ENCODE measurements at places on chromosomes 3 and 15. TPM values are rescaled to one million over a fixed set of nuclear protein-coding genes. Genes with fewer than 3 reads are reported as not detected.

GRCh38 chr15:73593304-73594074 lies 39.7 kb downstream of the NPTN start:
- peak; percentile 64 for DNase-seq

GRCh38 chr3:16484216-16484615 lies 29.3 kb downstream of the RFTN1 start:
- peak; percentile 91 for DNase-seq

DNA sequence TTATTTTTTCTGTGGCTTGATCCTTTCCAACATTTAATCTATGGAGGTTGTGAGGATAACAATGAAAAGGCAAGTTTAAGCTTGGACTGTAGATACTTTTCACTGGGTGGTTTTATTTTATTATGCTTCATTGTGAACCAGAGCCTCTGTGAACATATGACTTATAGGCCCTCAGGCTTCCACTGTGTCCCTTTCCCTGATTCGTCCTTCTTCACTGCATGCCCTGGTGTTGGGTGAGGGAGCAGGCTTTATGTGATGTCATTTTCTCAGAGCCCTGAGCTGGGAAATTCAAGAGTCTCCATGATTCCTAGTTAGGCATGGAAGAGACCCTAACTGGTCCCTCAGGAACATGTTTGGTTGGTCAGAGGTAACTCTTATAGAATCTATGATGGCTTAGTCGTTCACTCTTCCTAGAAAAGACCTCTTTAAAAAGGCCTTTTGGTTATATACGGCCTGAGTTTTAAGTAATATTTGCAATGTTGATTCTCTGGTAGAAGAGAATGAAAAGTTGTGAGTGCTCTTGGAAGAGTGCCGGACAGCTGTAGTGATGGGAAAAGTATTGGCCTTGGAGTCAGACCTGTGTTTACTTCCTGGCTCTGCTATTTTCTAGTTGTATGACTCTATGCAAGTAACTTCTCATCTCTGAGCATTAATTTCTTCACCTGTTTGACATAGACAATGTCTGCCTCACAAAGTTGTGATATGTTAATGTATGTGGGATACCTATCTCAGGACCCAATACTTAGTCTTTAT lies 168.4 kb downstream of the LPP start:
- DNase-seq = peak; percentile 64

Gene C3orf52
- polyA plus RNA-seq = 5.4 TPM

Gene RHOV
- 0.16 TPM for polyA plus RNA-seq

Gene LRRC31
- not detected for polyA plus RNA-seq

DNA sequence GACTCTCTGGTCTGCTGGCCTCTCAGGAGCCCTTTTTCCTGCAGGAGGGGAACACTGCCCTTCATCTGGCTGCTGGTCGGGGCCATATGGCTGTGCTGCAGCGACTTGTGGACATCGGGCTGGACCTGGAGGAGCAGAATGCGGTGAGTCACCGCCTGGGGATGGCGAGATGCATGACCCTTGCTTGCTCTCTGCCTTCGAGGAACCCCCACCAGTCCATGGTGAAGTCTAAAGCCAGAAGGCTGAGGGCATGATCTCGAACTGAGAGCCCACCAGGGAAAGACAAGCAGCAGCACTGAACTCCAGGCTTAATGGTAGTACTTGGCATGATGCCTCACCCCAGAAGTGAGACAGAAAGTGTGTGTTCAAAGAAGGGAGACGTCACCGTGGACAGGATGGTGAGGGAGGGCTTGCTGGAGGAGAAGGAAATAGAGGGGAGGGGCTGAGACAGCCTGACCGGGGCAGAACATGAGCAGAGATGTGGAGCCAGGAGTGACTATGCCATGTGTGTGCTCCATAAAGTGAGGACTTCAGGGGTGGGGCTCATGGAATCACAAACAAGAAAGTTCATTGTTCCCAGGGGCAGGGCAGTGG lies 19.2 kb downstream of the ANKDD1A start:
- DNase-seq = no peak

Gene GOLGA8Q
- 2.1 TPM for polyA plus RNA-seq

GRCh38 chr3:175558261-175558660 lies 699.1 kb downstream of the NAALADL2 start:
- no peak for DNase-seq

- no peak for DNase-seq
These were observed 3.5 kb upstream of the CPNE4 start for GRCh38 chr3:132038198-132038825.

- DNase-seq = no peak
These were observed 61.9 kb downstream of the TRAK1 start for GRCh38 chr3:42153039-42153438.

- DNase-seq = peak; percentile 63
These were observed 62.9 kb upstream of the FNDC3B start for GRCh38 chr3:171976526-171976925.

DNA sequence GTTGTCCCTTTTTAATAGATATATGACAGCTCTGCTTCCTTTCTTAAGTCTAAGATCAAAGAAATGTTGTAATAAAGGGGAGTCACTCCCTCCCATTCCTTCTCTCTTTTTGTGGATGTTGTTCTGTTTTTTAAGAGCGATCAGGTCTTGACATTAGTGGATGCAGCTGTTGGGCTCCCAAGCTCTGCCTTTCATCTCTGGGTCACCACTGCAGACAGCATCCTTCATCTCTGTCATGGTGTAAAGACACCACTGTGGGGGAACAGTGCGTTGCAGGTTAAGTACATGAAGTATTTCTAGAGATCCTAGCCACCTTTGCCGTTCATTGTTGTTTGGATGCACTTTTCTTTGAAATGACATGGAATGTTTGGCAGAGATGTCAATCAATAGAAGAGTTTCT lies 17.7 kb downstream of the FNDC3B start:
- no peak for DNase-seq

Gene IGDCC3
- 3.3 TPM for polyA plus RNA-seq

DNA sequence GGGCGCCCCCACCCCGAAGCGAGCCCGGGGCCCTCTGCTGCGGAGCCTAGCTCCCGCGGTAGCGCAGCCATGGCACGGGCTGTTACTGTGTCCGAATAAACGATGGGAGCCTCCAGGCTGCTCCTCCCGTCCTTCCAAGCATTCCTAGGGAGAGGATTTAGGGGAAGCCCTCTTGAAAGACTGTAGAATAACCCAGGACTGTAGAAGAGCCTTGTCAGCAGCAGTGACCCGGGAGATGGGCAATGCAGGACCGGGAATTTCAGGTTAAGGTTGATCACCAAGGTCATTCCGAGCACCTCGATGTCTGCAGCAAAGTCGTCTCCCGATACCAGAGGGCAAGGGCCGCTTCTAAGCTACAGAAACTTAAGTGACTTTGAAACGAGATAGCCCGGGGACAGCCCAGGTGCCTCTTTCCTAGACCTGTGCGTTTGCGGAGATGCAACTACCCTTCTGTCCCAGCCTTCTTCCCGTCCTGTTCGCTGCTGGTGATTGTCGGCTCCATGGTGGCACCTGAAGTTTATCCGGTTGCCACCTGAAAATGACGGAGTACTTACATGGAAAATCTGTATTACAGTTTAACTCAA lies 753 bp upstream of the MYO5A start:
- peak; percentile 21 for DNase-seq

Gene P2RY1
- 6.5 TPM for polyA plus RNA-seq

DNA sequence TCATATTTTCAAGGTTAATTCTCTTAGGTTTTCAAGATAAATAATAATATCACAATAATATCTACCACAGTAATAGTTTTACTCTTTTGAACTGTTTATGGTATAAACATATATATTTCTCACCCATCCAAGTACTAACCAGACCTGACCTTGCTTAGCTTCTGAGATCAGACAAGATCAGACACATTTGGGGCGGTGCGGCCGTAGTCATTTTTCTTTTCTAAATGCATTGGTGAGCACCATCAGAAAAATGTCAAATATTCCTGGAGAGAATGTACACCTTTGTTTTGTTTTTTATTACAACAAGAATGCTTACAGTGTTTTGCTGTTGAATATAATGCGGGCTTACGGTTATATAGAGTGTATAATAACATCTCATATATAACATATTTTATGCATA lies 267.8 kb downstream of the ADAMTS17 start:
- no peak for DNase-seq

GRCh38 chr15:35629766-35630165 lies 83.8 kb upstream of the DPH6 start:
- DNase-seq = no peak

Gene ADGRG7
- polyA plus RNA-seq = 0.04 TPM

DNA sequence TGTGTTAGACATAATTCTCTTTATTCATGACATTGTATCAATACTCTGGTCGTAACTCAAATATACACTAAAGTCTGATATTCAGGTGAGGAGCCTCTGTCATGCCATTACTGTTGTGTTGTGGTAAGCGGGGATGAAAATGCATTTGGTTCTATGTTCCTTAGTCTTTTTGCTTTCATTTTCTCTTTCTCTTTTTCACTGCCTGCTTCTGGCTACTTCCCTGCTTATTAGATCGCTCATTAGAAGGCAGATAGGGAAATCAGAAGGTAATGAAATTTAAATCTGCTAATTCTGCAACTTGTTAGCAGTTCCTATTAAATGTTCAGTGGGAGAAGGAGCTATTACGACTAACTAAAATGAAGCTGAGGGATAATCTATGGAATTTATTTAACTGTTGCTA lies 345.0 kb downstream of the GRM7 start:
- DNase-seq = no peak

DNA sequence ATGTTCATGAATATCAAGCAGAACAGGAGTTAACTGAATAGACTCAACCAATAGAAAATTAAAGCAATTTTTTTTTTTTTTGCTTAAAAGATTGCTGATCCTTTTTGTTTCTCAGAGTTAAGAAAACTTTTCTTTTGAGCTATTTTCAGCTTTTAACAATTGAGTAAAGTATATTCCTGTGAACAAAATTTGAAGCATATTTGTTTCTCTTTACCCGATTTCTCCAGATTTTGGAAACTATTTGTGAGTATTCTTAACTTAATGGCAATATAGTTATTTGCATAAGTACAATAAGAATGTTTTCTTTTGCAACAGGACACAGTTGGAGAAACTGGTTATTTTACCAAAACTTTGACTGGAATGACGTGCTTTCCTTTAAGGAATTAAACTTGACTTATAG lies 53.4 kb upstream of the C15orf39 start:
- no peak for DNase-seq

Gene ATP13A4
- polyA plus RNA-seq = 3.5 TPM

- DNase-seq = no peak
These were observed 5.3 kb downstream of the IGF1R start for GRCh38 chr15:98653686-98654085.

Gene MME
- 29.5 TPM for polyA plus RNA-seq

- DNase-seq = no peak
These were observed 11.0 kb downstream of the THBS1 start for GRCh38 chr15:39591896-39592315.

Gene LRRC49
- 7.9 TPM for polyA plus RNA-seq

GRCh38 chr15:67501836-67502461 lies 19.0 kb upstream of the C15orf61 start:
- no peak for DNase-seq

- DNase-seq = no peak
These were observed 84.5 kb upstream of the C3orf80 start for GRCh38 chr3:160140756-160141155.

- DNase-seq = no peak
These were observed 16.2 kb downstream of the ATP11B start for GRCh38 chr3:182809531-182809930.

GRCh38 chr3:126926684-126927400 lies 56.1 kb upstream of the PLXNA1 start:
- no peak for DNase-seq

DNA sequence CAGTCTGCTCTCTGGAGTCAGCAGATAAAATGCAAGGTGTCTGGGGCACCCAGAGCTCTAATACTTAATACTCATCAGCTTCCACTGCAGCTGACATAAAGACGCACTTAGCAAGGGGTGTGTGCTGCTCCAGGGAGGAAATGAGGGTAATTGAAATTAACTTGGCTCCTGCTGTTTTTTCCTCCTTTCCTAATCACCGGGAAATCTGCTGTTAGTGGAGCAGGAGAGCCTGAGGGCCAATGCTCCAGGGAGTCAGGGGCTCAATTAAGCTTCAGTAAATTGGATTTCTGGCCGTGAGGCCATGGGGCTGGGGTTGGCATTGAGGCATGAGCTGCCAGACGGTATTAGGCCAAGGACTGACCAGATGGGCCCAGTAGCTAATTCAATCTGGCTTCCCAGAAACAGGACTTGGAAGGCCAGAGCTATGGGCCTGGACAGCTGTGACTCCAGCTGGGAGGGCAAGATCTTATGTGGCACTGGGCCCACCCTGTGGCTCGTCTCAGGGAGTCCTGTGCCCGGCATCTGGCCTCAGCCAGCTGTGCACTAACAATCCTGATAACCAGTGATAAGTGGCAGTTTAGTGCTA lies 30.7 kb upstream of the CHRNB4 start:
- DNase-seq = peak; percentile 46

GRCh38 chr15:61831505-61831921 lies 228.7 kb downstream of the VPS13C start:
- no peak for DNase-seq

- no peak for DNase-seq
These were observed 37.7 kb upstream of the TRAK1 start for GRCh38 chr3:42053476-42053875.

DNA sequence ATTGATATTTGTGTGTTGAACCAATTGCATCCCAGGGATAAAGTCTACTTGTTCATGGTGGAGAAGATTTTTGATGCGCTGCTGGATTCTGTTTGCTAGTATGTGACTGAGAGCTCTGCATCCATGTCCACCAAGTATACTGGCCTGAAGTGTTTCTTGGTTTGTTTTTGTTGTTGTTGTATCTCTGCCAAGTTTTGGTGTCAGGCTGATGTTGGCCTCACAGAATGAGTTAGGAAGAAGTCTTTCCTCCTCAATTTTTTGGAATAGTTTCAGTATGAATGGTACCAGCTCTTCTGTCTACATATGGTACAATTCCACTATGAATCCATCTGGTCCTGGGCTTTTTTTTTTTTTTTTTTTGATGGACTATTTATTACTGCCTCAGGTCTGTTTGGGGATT lies 50.9 kb upstream of the OSTN start:
- DNase-seq = no peak

Gene EXD1
- polyA plus RNA-seq = not detected

Gene BNC1
- polyA plus RNA-seq = 1.4 TPM

GRCh38 chr3:133330065-133330464 lies 69.8 kb upstream of the BFSP2 start:
- peak; percentile 32 for DNase-seq

DNA sequence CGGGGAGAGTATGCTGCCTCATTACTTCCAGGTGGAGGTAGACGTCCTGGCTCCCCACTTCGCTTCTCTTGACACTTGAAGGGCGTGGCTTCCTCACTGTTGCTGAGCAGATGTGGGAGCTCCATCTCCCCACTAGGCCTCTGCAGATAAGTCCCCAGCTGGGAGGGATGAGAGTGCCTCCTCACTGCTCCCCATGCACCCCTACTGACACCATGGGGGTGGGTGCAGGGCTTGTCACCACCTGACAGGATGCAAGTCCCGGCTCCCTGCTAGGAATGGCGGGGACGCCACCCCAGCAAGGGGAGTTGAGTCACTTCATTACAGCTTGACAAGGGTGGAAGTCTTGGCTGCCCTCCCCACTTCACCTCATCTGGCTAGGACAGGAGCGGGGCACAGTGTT lies 36.8 kb upstream of the ATG7 start:
- no peak for DNase-seq

- DNase-seq = no peak
These were observed 21.7 kb downstream of the PARP16 start for GRCh38 chr15:65264863-65265430.

Gene PCSK6
- 13.4 TPM for polyA plus RNA-seq

Measured in muscle of back (tissue), 13 donors.